ENCODE measurements at places on chromosomes 11 and 22.

DNA sequence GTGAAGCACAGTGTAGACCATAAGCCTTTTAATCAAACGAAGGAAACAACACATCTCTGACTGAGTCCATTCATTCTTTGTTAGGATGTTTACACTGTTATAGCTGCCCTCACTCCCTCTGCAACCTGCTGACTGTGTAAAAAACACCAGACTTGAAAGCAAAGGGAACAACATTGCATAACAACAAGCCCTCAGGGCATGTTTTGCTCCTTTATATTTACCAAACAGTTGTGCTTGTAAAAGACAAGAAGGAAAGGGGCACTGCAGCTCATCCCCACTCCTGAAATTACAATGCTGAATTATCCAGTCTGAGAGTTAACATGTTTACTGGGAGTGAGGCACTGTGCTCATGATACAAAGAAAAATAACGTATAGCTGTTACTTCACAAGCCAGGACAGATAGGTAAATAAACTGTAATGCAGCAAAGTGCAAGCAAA is 46.4 kb downstream of the RAB30 start:
- no peak for DNase-seq

DNA sequence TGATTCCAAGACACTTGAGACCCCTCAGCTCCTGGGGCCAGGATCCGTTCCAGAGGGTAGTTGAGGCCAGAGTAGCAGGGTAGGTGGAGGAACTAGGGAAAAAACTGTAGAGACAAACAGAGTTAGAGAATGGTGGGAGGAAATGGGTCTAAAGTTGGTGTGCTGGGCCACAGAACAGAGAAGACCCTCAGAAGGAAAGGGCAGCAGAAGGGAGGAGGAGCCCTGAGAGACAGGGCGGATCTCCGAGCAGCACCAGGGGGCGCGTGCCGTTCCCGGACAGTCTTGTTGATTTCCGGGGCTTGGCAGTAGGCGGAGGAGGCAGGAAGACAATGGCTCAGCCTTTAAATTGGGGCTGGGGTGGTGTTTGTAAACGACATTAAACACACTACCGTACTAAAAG is 2.4 kb upstream of the CECR2 start:
- no peak for DNase-seq

- no peak for DNase-seq
Measured at GRCh38 chr11:101429703-101430540, 153.9 kb downstream of the TRPC6 start.

DNA sequence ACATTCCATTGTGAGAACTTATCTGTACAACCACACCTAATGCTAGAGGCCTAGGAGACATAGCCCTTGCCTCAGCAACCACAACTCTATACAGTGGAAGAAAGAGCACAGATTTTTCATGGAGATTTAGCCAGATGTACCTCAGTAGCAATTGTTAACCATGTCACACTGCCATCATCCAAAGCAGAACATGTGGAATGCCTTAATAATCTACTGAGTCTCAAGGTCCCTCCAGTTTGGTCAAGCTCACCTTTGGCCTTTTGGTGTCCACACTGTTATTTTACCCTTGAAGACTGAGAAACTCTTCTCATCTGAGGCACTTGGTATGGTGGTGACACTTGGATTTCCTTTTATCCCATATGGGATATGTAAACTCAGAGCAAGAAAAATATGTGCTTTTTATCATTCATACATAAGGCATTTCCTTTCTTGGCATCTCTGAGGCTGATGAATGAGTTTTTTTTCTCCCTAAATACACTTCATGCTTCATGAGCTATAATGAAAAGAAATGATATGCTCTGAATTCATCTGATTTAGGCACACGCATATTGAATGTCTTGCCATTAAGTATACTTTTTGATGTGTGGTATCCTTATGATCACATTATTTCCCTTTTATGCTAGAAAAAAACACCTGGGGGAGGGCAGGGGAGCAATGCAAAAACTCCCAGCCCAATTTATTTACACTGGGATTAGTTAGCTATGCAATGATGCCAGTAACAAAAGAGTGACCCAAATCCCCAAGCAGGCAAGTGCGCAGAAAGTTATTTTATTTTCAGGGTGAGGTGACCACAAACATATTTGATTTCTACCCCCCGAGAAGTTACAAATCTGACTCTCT is 63.3 kb upstream of the ME3 start:
- DNase-seq: no peak

DNA sequence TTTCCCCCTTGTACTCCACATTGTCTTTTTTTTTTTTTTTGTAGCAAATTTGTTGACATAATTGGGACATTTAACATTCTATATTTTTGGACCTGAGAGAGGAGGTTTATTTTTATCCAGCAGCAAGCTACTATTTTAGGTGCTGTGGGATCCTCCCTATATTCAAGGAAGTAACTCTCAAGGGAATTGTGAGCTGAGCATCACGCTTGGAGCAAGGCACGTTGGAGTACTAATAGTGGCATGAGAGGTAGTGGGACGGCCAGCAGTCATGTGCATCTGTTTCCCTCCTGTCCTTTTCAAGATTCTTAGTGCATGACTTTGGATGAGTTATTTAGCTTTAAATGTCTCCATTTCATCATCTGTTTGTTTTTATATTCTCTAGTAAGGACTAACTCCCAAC is 52.3 kb downstream of the EXT2 start:
- DNase-seq: no peak

- DNase-seq: no peak
Measured at GRCh38 chr22:22025320-22026156, 43.0 kb upstream of the TOP3B start.

DNA sequence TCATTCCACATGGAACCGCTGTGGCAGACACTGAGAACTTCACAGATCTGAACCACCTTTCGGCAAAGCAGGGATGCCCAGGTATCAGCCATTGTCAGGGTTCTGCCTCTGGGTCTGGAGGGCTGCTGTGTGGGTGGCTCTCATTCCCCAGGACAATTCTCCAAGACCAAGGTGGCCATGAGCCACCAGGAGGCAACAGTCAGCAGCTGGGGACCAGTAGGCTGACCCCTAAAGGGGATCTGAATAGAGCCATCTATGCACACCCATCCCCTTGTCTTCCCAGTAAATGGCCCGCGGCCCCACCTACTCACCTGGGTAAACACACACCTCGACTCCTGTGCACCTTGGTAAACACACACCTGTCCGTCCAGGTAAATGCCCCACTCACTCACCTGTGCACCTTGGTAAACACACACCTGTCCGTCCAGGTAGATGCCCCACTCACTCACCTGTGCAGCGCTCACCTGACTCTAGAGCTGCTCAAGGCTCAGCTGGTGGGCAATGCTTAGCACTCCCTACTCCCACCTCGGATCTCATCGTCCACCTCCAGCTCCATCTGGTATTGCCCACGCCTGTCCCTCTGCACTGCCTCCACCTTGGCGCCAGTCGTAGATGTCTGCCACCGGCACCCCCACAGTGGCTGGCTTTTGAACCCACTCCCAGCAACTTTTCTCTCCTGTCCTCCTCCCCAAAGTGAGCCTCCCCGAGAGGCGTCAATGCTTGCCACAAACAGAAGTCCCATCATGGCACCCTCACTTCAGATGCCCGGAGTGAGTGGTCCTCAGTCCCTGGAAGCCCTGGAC is 10.2 kb downstream of the SLC25A1 start:
- DNase-seq: no peak
